ENCODE measurements at places on chromosomes 4 and X.

DNA sequence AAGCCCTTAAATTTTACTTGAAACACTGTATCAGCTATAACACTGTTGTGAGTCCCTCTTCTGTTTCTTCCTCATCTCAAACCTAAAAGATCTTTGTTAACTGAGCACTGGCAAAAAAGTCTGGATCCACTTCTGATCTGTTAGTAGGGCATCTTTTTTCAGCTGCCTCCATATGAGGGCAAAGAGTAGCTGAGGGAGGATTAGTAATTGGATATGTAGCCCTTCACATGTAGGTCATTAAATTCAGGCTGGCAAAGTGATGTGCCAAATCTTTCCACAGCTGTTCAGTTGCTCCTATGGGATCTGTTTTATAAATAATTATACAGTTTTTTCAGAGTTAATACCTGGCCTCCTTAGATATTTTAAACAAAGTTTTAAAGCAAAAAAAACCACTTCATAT is 1.1 kb upstream of the TRMT10A start:
- DNase-seq = no peak

GRCh38 chrX:45540181-45540580 is 339.5 kb upstream of the DIPK2B start:
- DNase-seq = no peak

DNA sequence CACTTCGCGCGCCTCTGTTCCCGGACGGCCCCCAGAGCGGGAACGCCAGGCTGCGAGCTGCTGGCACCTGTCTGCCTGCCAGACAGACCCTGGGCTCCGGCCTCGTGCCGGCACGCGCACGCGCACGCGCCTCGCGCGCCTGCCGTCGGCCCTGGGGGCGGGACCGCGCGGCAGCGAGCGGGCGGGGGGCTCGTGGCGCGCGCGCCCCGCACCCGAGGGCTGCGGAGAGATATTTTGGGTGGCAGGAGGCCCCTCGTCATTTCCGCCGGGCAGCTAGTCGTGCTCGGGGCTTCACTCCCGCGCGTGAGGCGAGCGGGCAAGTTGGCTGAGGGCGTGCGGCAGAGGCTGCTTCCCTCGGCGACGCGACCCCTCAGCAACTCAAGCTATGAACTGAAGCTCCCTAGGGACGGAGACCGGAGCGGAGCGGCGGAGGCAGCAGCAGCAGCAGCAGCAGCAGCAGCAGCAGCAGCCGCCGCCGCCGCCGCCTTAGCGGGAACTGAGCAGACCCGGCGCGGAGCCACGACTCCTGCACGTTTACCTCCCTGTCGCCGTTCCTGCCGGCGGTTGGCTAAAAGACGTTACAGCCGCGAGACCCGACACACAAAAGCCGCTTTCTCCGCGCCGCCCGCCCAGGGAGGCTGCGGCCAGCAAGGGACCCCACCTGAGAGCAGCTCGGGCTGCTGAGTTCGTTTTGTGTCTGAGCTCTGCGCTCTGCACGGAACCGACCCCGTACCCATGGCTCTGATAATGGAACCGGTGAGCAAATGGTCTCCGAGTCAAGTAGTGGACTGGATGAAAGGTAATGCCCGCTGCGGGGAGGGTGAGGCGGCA is at the start of gene CNKSR2:
Gene CNKSR2 (plus strand): TSS at position 256 of the 831 bp plus-strand sequence. CDS start 480 bp downstream, at position 736.
- peak; percentile 71 for DNase-seq

GRCh38 chr4:183130328-183131155 is 31.5 kb downstream of the WWC2 start:
- no peak for DNase-seq

DNA sequence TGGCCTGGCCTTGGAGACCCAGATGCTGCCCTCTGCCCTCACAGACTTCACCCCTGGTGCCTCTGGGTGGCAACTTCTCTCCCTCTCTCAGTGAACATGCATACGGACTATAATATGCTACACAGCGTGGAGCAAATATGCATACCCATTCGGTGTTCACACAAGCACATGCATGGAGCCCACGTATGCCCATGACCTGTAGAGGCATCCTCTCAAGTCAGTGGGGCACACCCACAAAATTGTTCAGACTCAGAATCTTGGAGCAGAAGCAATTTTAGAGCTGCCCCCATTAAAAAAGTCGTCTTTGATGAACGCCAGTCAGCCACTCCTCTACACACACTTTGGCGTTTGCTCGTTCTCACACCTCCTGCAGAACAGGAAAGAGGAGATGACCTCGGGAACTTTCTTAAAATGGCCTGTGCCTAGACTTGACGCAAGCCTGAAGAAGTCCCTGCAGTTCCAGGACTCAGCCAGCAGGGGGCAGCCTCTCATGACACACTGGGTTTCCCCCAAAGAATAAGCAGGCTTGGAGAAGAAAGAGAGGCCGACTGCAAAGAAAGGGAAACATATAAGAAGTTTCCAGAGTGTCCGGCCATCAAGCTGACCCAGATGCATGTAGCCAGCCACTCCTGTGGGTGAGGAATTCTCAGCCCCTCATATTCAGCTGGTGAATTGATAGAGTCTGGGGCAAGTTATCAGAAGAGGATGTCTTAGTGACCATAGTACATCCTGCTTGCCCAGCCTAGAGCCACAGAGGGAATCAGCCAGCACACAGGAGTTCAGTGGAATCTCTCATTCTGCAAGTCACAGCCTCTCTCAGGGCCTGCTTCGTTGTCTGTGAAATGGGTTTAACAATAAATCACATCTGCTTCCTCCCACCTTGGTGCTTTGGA is 17.3 kb downstream of the APLN start:
- DNase-seq = peak; percentile 82

All from sciatic nerve (tissue), 2 donors.